HFF-Myc (cell line): ENCODE measurements at places on chromosomes 1 and 21.

DNA sequence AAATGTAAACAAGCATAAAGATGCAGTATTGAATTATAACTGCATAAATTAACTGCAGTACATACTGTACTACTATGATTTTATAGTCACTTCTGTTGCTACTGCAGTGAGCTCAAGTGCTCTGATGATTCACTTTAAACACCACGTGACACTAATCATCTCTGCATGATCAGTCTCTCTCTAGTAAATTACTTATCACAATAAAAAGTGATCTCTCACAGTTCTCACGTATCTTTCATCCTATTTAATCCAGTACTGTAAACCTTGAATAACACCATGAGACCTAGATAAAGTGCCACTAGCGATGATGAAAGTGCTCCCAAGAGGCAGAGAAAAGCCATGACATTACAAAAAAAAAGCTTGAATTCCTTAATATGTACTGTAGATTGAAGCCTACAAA is 1242.0 kb downstream of the AMY1C start:
- no peak for DNase-seq

DNA sequence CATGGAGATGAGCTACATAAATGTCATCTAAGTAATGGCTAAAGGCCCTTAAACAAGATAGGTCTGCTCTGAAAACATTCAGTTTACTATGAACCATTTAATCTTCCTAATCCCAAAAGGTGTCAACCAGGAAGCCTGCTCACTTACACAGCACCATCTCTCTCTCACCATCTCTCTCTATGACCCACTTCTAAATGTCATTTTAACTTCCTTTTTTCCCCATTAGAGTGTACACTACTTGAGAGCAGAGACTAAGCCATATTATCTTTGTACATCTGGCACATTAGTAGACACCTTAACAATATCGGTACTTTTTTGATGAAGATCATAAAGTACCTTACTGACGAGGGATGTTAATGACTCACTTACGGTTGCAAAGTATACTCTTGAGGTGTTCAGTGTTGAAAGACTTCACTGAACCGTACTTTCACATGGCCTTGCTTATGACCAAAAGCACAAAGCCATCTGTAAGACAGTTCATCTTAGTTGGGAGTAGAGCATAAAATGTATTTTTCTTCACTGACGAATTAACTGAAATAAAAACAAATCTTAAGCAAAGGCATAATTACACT is 25.4 kb downstream of the FBXO42 start:
- no peak for DNase-seq

DNA sequence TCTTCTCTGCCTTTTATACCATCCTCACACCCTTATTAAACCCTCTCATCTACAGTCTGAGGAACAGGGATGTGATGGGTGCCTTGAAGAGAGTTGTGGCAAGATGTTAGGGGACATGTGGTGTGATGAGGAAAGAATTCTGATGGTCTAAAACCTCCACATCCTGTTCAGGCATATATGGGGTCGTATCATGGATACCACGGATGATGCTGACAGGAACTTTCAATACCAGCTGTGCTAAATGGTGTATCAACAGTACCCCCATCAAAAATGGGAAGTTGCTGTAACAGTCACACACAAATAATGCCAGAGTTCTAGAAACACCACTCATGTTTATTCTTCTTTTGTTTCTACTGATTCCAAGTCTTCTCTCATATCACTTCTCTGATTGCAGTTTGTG is 12.9 kb downstream of the OR2T6 start:
- no peak for DNase-seq

GRCh38 chr1:180909005-180909414 is 3.7 kb upstream of the KIAA1614 start:
- DNase-seq = no peak

GRCh38 chr1:200040481-200041138 is 13.1 kb downstream of the NR5A2 start:
- DNase-seq = no peak

DNA sequence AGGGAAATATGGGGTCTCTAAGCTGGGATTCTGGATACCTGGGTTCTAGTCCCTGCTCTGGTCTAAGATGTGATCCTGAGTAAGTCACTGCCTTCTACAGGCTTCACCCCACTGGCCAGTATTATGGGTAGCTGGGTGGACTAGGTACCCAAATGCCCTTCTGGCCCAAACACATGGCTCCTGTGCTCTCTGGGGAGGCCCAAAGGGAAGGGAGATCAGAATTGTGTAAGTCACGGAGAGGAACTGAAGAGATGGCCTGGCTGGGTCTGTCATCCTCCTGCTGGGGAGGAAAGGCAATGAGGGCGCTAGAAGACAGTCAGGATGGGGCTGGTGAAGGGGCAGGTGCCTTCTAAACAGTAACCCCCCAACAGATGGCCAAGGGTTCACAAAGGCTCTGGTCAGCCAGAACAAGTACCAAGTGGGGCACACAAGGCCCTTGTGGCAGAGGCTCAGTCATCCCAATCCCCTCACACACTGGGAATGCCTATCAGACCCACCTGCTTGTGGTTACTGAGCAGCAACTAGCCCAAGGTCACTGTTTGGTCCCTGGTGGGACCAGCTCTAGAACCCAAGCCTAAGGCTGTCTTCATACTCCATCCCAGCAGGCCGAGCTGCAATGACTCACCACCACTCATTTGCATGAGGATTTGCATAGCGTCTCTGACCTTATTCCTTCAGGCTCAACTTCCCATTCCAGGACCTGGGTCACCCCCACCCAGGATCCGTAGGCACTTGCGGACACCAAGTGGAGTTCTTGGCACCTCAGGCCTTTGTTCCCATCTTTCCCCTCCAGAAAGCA is 9.2 kb downstream of the MEF2D start:
- DNase-seq = no peak

- DNase-seq = no peak
These were observed 1.2 kb downstream of the SZRD1 start for GRCh38 chr1:16367968-16368890.

- DNase-seq = no peak
These were observed 13.6 kb downstream of the GABRD start for GRCh38 chr1:2032737-2033136.

- DNase-seq = no peak
These were observed 61.8 kb upstream of the SYT6 start for GRCh38 chr1:114215436-114215835.

DNA sequence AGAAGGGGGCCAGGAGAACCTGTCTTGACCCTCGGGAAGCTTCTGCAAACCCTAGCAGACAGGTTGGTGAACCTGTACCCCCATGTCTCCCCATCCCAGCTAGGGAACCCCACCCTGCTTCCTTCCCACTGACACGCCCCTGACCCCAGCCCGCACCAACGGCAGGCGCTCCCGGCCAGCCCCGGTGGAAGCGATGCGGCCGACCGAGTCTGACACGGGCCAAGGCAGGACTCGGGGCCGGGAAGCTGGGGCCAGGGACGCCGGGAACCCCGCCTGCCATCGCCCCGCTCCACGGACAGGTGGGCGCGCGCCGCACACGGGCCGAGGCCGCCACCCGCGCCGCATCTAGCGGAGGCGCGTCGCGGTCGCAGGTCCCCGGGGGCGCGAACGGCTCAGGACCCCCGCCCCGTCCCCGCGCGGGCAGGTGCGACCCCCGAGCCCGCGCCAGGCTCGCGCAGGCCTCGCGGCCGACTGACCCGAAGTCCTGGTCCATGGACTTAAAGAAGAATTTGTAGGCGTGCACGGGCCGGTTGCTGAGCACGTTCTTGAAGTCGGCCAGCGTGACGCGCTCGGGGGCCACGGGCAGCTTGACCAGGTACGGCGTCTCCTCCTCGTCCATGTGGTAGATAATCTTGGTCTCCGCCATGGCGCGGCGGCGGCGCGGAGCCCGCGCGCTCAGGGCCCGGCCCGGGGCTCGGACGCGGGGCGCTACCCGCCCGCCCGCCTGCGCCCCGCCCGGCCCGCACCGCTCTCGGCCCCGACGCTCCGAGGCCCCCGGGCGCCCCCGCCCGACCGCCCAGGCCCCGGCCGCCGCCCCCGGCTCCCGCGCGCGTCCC is 580 bp downstream of the DVL1 start:
- no peak for DNase-seq

GRCh38 chr1:91078859-91079258 is 57.0 kb upstream of the ZNF644 start:
- no peak for DNase-seq

GRCh38 chr1:28240024-28240423 is 4.1 kb downstream of the ATP5IF1 start:
- DNase-seq = no peak

GRCh38 chr1:55195521-55196233 is 19.5 kb downstream of the USP24 start:
- no peak for DNase-seq

DNA sequence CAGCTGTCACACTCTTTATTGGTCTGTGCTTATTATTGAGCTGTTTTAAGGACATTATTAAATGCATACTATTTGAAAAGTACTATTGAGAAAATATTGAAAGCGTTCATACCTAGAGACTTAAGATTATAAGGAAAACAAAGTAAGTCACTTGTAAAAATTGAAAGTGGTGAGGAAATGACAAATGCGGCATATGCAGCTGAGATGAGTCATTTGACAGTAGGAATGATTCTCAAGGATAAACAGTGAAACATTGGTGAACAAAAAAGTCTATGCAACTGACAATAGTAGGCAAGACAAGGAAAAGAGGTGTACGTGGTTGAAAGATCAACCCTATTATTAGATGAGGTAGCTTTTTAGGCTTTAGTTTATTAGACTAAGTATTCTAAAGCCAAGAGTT is 82.6 kb upstream of the MAP10 start:
- DNase-seq = no peak

GRCh38 chr21:15850645-15851044 is 120.9 kb downstream of the USP25 start:
- DNase-seq = no peak

GRCh38 chr1:150841626-150842025 is 33.6 kb upstream of the CTSK start:
- no peak for DNase-seq

- no peak for DNase-seq
These were observed 224.9 kb downstream of the GREM2 start for GRCh38 chr1:240387051-240387450.

DNA sequence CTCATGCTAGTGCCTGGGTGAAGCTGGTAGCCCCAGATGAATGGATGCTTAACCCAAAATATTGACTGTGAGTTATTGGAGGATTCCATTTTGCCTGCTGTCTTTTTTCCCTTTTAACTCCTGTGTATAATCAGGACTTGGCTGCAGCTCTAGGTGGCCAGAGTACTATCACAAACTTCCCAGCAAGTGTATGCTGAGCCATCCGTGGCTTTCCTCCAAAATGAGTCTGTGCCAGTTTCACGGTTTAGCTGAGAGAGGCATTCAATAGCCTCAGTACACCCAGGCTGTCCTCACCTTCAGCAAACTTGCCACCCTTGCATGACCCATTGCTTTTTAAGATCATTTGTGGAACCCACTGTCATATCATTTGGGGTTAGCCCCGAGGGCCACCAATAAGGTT is 5.3 kb upstream of the DPT start:
- DNase-seq = no peak

DNA sequence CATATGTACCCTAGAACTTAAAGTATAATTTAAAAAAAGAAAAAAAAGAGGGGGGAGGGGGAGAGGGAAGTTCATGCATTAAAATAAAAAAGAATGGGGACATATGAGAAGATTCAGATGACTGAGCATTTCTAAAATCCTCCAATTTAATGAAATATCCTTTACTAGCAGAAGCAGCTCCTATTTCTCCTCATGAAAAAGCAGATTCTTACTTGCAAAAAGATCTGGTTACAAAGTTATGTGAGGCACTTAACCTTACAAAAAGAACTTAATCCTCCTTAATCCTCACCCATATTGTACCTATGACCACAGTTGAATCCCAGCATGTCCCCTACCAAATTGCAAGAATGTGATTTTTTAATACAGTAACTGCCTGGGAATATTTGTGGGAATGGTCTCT is 298.5 kb downstream of the SRGAP2C start:
- DNase-seq = no peak

GRCh38 chr1:205258719-205259118 is 31.0 kb downstream of the TMCC2 start:
- no peak for DNase-seq

GRCh38 chr1:59029411-59030167 is 245.7 kb upstream of the JUN start:
- no peak for DNase-seq

DNA sequence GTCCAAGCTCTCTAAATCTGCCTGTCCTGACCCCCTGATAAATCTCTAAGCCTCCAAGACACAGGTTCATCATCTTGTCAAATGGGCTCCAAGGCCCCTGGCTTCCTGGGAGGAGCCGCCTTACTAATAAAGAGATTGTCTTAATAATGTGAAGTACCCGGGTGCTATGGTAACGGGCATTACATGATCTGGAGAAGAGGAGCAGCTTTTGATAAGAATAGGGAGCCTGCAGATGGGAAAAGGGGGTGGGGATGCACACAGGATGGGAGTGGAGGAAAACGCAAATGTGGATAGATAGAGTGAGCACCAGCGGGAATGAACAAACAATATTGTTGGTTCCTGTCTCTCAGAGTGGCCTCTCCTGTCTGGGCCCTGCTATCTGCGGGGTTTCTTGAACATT is 11.9 kb upstream of the RXRG start:
- DNase-seq = no peak

DNA sequence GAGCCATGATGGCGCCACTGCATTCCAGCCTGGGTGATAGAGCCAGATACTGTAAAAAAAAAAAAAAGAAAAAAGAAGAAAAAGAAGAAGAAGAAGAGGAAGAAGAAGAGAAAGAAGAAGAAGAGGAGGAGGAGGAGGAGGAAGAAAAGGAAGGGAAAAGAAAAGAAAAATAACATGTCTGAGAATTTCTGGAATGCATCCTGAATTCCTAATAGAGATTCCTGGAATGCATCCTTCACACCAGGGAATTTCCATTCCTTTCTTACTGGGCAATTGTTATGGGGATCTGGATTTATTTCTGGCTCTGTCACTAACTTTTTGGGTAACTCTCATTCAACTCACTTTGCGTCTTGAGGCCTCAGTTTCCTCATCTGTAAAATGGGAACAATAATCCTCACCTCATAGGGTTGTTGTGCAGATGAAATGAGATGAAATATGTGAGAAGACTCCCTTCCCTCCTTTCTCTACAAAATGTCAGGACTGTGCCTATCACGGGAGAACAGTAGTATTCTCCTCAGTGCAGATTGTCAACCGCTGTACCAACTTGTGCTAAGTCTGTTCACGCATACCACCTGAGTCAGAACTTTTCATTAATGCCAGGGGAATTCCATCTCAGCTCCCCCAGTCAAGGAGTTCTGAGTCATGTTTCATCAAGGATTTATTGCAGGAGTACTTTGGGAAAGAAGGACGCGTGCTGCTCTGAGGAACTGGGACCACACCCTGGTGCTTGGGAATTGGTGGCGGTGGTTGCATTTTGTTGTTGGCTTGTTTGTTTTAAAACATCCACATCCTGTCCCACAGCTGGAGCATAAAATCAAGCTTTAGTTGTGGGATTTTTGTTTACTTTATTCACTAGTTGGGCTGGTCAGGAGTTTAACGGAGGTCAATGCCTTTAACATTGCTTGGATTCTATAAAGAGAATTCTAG is 42.4 kb upstream of the ROR1 start:
- DNase-seq = peak; percentile 98

- no peak for DNase-seq
These were observed 451.0 kb upstream of the RGS18 start for GRCh38 chr1:191707288-191707687.

GRCh38 chr1:245079021-245079609 is 75.7 kb upstream of the KIF26B start:
- no peak for DNase-seq
